ENCODE measurements at places on chromosomes 6 and 20.

- no peak for DNase-seq
These were observed 37.6 kb downstream of the RSPH3 start for GRCh38 chr6:158962371-158962770.

DNA sequence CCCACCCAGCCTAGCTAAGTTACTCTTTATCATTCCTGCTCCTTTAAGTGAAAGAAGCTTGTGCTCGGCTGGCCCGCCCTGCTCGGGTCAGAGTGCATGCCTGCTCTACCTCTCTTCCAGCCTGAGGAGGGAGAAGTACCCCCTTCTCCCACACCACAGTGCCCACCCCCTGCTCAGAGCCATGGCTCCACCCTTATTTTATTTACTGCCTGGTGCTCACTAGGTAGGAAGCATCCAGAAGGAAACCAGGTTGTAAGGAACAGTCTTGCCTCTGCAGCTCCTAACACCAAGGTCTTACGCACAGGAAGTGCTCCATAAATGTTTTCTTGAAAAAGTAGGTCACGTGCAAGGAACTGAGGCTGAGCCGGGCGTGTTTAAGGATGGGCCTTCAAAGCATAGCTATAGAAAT, 105.7 kb upstream of the SNX9 start:
- DNase-seq: no peak

GRCh38 chr6:19024737-19025136, 637.6 kb downstream of the RNF144B start:
- no peak for DNase-seq

GRCh38 chr20:58078741-58079522, 149.5 kb downstream of the ANKRD60 start:
- DNase-seq: no peak

DNA sequence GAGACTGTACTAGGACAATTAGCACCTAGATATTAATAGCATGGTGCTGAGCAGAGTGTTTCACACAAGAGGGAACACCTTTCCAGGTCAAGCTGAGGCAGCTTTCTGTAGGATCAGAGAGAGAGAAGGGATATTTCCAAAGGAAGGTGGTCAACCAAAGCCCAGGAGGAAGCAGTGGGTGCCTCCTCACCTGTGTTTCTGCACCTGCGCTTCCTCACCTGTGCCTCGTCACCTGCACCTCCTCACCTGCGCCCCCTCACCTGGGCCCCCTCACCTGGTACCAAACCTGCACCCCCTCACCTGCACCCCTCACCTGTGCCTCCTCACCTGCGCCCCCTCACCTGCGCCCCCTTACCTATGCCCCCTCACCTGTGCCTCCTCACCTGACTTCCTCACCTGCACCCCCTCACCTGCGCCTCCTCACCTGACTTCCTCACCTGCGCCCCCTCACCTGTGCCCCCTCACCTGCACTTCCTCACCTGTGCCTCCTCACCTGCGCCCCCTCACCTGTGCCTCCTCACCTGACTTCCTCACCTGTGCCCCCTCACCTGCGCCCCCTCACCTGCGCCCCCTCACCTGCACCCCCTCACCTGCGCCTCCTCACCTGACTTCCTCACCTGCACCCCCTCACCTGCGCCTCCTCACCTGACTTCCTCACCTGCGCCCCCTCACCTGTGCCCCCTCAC, 67.9 kb downstream of the TTLL2 start:
- DNase-seq: no peak
